ENCODE measurements at places on chromosomes 12 and 14.
A peak's percentile ranks its signal among the peaks of the same experiment; 100 is the strongest.

DNA sequence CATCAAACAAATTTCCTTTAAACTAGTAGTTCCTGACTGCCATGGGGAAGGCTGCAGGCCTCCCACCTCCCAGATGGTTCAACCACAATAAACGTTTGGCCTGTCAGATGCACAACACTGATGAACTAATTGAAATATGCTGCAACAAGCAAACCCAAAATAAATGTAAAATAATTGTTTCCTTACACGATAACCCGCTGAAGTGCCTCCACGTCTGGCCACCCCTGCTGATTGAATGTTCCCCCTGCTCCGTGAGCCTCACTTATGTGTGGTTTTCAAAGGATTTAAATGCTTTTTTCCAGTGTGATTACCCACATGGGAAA lies 8.4 kb downstream of the PITPNM2 start:
- no peak for DNase-seq

- DNase-seq = peak; percentile 77
Observed at GRCh38 chr12:102528111-102528510, 47.7 kb upstream of the IGF1 start.

- DNase-seq = no peak
Observed at GRCh38 chr12:53093777-53094393, 3.6 kb upstream of the IGFBP6 start.

- DNase-seq = peak; percentile 75
Observed at GRCh38 chr12:94753036-94753679, 102.8 kb upstream of the TMCC3 start.

DNA sequence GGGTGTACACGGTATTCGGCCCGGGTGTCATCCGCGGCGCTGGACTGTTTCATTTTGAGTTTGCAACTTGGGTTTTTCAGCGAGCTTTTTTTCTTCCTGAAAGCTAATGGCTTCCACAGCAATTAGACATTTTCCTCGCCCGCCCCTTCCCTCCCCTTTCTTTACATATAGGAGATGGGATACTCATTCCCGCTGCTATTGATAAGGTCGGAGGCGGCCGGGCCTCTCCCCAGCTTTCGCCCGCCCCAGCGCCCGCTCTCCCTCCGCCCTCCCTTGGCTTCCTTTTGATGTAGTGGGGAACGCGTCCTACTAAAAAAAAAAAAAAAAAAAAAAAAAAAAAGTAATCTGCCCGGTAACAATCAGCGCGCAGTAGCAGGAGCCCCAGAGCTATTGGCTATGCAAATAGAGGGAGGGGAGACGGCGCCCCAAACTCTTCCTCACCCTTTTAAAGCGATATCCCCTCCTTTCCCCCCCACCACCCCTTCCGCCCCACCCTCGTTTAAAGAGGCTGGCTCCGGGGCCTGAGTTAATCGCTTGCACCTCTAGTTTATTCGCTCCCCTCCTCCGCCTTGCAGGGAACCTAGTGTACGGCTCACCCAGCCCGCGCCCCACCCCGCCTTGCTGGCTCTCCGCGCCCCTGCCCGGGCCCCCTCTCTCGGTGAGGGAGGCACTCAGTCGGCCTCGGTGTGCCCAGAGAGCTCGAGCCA lies 1.7 kb upstream of the CCND2 start:
- peak; percentile 39 for DNase-seq

GRCh38 chr12:13900718-13901117 lies 80.7 kb downstream of the GRIN2B start:
- no peak for DNase-seq

- no peak for DNase-seq
Observed at GRCh38 chr12:48358937-48359513, 8.3 kb upstream of the ZNF641 start.

DNA sequence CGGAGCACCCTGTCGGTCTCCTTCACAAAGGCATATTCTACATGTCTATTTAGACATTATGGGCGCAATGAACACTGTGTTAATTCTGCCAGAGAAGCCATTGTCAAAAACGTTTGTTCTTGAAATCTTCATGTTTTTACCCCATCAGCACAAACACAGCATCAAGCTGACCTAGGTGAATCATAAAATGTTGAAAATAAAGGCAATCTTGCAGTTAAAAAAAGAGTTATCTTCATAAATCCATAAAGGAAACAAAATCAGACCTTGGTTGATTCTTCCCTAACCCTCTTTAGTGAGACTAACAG lies 154.9 kb downstream of the DIO2 start:
- DNase-seq = no peak

DNA sequence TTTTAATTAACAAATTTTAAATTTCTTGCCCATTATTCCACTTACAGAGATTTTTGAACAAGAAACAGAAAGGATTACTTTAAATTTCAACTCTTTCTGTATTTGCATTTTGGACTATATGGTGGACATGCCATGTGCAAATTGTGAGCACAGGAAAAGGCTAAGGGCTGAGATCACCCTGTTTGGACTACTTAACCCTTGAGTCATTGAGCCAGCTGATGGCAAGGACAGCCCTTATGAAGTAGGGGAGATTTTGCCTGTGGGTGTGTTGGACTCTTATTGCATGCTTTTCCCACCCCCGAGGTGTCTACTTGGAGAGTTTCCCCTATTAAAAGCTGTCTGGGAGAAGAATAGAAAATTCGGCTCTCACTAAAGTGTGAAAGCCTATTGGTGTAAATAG lies 17.2 kb downstream of the DERA start:
- peak; percentile 92 for DNase-seq

- DNase-seq = peak; percentile 50
Observed at GRCh38 chr14:81435391-81436295, 35.5 kb upstream of the STON2 start.

DNA sequence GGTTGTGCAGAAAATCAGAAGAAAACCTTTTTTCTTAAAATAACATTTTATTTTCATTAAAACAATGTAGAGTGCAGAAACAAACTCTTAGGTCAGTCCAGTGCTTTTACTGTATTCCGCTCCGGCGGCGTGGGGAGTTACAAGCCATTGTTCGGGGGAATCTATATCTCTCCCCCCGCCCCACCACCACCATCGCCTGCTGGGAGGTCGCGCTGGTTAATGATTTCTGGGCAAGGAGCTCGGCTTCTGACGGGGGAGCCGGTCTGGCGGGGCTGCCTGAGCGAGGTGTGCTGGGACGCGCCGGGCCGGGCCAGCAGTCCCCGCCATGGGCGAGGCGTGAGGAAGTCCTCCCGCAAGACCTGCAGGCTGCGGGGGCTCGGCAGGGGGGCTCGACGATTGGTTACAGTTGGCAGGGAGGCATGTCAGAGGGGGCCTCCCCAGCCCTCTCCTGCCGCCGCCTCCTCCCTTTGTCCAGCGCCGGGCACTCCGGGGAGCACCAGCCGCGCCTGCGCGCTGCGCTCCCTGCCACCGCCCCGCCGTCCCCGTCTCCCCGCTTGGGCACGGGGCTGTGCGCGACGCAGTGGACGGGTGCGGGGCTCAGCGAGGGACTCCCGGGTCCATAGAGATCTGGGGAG lies 1.0 kb upstream of the DUSP6 start:
- peak; percentile 75 for DNase-seq

DNA sequence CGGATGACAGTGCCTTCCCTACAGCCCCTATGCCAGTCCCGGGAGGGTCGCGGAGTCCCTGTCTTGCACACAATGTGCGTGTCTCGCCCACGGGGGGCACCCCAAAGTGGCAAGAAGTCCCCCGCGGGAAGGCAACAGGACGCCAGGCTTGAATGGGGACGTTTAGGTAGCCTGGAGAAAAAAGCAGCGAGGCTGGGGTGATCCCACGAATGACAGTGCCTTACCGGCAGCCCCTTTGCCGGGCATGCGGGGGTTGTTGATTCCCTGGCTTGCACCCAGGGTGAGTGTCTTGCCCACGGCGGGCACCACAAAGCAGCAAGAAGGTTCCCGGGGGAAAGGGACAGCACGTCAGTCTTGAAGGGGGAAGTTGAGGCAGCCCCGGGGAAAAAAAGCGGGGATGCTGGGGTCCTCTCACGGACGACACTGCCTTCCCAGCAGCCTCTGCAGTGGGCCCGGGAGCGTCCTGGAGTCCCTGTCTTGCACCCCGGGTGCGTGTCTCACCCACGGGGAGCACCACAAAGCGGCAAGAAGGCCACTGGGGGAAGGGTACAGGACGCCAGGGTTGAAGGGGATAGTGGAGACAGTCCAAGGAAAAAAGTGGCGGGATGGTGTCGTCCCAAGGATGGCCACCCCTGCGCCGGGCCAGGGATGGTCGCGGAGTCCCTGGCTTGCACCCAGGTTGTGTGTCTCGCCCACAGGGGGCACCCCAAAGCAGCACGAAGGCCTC lies 156.8 kb upstream of the ALG10B start:
- no peak for DNase-seq

GRCh38 chr12:11040162-11040561 lies 9.0 kb upstream of the TAS2R31 start:
- DNase-seq = peak; percentile 26

- DNase-seq = peak; percentile 34
Observed at GRCh38 chr14:35534208-35534872, 376 bp downstream of the INSM2 start.
